ENCODE measurements at places on chromosomes 16 and 17.

DNA sequence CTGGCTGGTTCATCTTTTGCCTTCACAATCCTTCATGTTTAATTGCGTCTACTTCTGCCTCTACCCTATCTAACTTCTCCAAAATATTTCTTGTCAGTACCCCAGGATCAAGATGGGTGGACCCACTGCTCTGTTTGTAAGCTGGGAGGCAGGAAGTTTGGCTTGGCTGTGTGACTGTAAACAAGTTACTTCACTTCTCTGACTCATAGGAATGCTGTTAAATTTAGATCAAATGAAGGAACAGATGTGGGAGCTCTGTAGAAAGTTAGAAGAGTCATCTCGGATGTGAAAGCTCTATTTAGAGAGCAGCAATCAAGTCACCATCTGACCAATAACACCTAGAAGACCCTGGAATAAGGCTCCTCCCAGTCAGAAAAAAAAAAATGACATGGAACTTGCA lies 55.2 kb upstream of the MRTFB start:
- no peak for DNase-seq

- no peak for DNase-seq
Observed at GRCh38 chr17:60315650-60316049, 76.3 kb downstream of the USP32 start.

DNA sequence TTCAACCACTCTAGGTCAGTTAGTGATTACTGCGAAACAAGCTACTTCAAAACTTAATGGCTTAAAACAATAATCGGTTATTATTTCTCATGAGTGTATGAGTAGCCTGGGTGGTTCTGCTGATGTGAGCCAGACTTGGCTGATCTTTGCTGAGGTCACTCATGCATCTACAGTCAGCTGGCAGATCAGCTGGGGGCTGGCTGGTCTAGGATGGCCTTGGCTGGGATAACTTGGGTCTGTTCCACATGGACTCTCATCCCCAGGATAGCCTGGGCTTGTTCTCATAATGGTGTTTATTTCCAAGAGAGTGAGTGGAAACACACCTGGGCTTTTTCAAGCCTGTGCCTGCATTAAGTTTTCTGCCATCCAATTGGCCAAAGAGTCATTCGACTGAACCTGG lies 13.0 kb downstream of the CCDC182 start:
- no peak for DNase-seq

DNA sequence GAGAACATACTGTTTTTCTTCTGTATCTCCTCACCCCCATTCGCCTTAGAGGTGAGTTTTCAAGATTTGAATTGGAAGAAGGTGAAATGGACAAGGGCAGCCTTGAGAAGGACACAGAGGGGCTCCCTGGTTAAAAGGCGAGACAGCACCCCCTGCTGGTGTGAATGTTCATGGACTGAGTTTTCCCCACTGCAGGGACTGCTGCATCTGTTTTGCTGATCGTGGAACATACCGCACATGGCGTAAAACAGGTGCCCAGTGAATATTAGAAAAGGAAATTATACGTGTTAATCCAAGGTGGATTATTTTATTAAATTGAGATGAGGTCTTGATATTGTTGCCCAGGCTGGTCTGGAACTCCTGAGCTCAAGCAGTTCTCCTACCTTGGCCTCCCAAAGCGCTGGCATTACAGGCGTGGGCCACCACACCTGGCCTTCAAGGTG lies 54.5 kb downstream of the NDE1 start:
- peak; percentile 14 for DNase-seq

- DNase-seq: no peak
Observed at GRCh38 chr17:72353502-72353901, 232.7 kb downstream of the SOX9 start.

GRCh38 chr16:56360117-56361008 lies 65.0 kb downstream of the AMFR start:
- no peak for DNase-seq
